ENCODE measurements at places on chromosomes 3 and 15. TPM values are rescaled to one million over a fixed set of nuclear protein-coding genes. Genes with fewer than 3 reads are reported as not detected.
A peak's percentile ranks its signal among the peaks of the same experiment; 100 is the strongest.

EFCAB12 gene
- not detected for total RNA-seq

TYRO3 gene
- 13.3 TPM for total RNA-seq

DNA sequence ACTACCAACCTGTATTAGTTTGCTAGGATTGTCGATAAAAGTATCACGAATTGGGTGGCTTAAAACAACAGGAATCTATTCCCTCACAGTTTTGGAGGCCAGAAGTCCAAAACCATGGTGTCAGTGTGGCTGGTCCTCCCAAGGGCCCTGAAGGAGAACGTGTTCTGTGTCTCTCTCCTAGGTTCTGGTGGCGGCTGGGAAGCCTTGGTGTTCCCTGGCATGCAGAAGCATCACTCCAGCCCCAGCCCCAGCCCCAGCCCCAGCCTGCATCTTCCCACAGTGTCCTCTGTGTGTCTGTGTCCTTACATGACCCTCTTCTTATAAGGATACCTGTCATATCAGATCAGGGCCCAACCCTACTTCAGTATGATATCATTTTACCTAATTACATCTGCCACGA lies 272.5 kb upstream of the LYSMD4 start:
- DNase-seq = no peak
- H3K36me3 ChIP-seq = no peaks in the 10 kb centered on the region
- H3K27ac ChIP-seq = no peak overlapping the region
- H3K4me3 ChIP-seq = no peak overlapping the region

GRCh38 chr15:55282284-55282833 lies 7.3 kb downstream of the RAB27A start:
- no peak overlapping the region for H3K4me3 ChIP-seq
- H3K27me3 ChIP-seq = no peaks in the 10 kb centered on the region
- no peak for DNase-seq
- H3K27ac ChIP-seq = peak overlapping the region; percentile 61
- peaks cover 33% of the 10 kb centered on the region for H3K4me1 ChIP-seq

FGD5 gene
- total RNA-seq = 16.2 TPM

DNA sequence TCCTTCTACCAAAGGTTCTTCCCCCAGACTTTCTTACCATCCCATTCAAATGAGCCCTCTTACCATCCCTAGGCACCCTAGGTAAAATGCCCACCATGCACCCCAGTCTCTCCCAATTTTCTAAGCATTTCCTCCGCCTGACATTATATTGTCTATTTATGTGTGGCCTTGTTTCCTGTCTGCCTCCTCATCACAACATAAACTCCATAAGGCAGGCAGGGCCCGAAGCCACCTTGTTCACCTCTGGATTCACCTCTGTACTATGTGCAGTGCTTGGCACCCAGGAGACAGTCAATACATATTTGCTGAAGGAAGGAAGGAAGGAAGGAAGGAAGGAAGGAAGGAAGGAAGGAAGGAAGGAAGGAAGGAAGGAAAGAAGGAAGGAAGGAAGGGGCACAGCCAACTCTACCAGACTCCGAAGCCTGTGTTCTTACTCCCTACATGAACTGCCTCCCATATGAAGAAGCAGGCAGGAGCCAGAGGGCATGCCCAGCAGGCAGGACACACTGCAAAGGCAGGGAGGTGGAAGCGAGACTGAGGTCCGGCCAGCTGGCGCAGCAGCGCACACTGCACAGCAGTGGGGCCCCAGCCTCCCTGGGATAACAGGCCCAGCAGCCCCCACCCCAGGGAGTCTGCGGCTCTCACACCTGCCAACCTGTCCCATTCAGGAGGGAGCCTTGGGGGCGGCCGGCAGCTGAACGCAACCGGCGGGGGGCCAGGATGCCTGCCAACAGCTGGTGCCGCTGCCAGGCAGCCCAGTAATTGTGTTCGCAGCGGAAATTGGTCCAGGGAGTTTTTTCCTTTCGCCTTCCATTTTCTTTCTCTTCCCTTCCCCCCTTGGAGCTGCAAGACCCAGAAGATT lies 106.0 kb upstream of the LINGO1 start:
- DNase-seq = no peak
- no peaks in the 10 kb centered on the region for H3K4me1 ChIP-seq
- no peaks in the 10 kb centered on the region for H3K36me3 ChIP-seq
- no peaks in the 10 kb centered on the region for H3K27me3 ChIP-seq
- H3K4me3 ChIP-seq = no peak overlapping the region

CGNL1 gene
- 38.3 TPM for total RNA-seq

GRCh38 chr3:155382396-155383042 lies 89.0 kb upstream of the STRIT1 start:
- H3K27me3 ChIP-seq = no peaks in the 10 kb centered on the region
- peaks cover 12% of the 10 kb centered on the region for H3K4me1 ChIP-seq
- H3K4me3 ChIP-seq = no peak overlapping the region

DNA sequence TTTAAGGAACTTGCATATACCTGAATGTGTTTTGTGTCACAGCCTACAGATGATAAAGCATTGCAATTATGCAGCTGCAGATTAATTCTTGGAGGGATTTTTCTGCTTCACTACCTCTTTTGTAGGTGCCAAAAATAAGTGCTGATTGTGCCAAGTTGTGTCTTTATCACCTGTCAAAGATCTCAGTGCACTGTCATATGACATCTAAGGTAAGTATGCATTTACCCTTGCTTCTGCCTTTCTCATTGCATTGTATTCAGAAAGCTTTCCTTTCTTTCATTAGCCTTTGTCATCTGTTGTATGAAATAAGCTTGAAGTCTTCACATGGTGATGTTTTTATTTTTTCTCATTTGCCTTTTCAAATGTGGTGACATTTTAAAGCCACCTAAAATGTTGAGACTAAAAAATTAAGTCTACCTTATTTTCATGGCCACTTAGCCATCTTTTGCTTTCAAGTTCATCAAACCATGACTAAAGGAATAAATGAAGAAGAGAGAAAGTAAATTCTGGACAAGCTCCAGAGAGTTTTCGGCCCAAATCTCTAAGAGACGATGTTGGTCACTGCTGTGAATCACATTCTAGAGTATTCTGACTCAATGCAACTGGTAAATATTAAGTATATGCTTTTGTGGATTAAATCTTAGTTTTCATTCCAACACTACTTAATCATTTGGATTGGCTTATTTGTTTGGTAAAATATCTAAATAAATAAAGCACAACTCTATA lies 381.8 kb upstream of the EPHA3 start:
- H3K4me1 ChIP-seq = no peaks in the 10 kb centered on the region
- H3K4me3 ChIP-seq = no peak overlapping the region
- no peak for DNase-seq
- H3K36me3 ChIP-seq = no peaks in the 10 kb centered on the region
- no peak overlapping the region for H3K27ac ChIP-seq
- H3K27me3 ChIP-seq = no peaks in the 10 kb centered on the region

ANKUB1 gene
- total RNA-seq = not detected

DNA sequence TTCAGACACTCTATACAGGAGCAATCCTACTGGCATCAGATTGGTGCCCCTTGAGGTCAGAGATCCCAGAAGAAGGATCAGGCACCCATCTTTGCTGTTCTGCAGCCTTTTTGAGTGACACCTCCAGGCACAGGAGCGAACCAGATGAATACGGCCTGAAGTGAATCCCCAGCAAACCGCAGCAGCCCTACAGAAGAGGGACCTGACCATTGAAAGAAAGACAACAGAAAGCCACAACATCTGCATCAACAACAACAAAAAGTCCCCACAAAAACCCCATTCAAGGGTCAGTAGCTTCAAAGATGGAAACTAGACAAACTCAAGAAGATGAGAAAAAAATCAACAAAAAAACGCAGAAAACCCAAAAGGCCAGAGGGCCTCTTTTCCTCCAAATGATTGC lies 130.4 kb downstream of the PPM1L start:
- no peak overlapping the region for H3K27ac ChIP-seq
- H3K4me3 ChIP-seq = no peak overlapping the region
- no peaks in the 10 kb centered on the region for H3K36me3 ChIP-seq

GRCh38 chr15:36808411-36809160 lies 229.2 kb downstream of the CDIN1 start:
- no peaks in the 10 kb centered on the region for H3K27me3 ChIP-seq
- no peak for DNase-seq
- H3K4me1 ChIP-seq = no peaks in the 10 kb centered on the region
- no peaks in the 10 kb centered on the region for H3K36me3 ChIP-seq

CAV3 gene
- total RNA-seq = not detected

C3orf85 gene
- not detected for total RNA-seq

SH3GL3 gene
- total RNA-seq = 3.9 TPM

- no peaks in the 10 kb centered on the region for H3K27me3 ChIP-seq
- H3K4me1 ChIP-seq = peaks cover 23% of the 10 kb centered on the region
- H3K27ac ChIP-seq = no peak overlapping the region
- H3K36me3 ChIP-seq = peaks cover 9% of the 10 kb centered on the region
- no peak for DNase-seq
- H3K4me3 ChIP-seq = no peak overlapping the region
Measured at GRCh38 chr3:37143821-37144220, 30.6 kb downstream of the LRRFIP2 start.

GRCh38 chr3:151581035-151581434 lies 120.2 kb upstream of the IGSF10 start:
- H3K27me3 ChIP-seq = no peaks in the 10 kb centered on the region
- no peak for DNase-seq
- H3K4me1 ChIP-seq = no peaks in the 10 kb centered on the region
- H3K27ac ChIP-seq = no peak overlapping the region
- H3K4me3 ChIP-seq = no peak overlapping the region

DNA sequence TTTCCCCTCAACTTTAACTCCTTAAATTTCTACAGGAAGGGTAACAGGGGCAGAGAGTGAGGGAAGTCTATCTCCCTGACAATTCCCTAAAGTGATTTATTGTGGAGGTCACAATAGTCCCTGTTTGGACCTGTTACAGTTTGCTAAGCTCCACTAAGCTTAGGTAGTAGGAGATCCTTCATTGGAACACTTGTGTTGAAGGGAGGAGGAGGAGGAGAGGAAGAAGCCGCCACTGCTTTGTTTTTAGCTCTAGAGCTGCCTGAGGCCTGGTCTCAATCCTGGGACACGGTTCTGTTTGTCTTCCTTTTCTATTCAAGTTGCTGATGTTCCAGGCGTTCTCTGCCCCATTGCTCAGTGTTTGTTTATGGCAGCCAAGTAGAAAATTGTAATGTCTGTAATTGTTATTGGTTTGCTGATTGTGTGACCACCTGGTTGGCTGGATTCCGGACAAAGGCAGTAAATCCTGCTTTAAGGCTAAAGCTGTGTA lies 48.4 kb downstream of the HES1 start:
- DNase-seq = no peak
- no peak overlapping the region for H3K27ac ChIP-seq
- H3K27me3 ChIP-seq = no peaks in the 10 kb centered on the region

DNA sequence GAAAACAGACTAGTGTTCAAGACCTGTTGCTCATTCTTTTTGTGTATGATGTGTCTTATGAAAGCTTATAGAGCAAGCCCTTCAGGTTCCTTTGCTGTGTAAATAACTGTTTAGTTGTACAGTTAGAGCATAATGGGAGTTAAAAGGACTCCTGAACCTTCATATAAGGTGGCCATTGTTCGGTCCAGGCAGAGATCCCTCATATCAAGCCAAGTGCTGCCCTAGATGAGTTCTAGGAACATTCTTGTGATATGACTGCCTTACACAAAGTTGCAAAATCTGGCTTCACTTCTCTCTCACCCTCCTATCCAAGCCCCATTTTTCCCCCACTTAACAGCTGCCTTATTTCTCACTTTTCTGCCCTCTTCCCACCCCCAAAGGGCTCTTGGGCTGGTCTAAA lies 26.9 kb downstream of the GYG1 start:
- no peaks in the 10 kb centered on the region for H3K36me3 ChIP-seq
- H3K4me1 ChIP-seq = peaks cover 10% of the 10 kb centered on the region
- no peak overlapping the region for H3K4me3 ChIP-seq
- H3K27me3 ChIP-seq = no peaks in the 10 kb centered on the region
- DNase-seq = no peak
- no peak overlapping the region for H3K27ac ChIP-seq

- DNase-seq = no peak
- no peaks in the 10 kb centered on the region for H3K36me3 ChIP-seq
- H3K27ac ChIP-seq = no peak overlapping the region
- H3K4me1 ChIP-seq = no peaks in the 10 kb centered on the region
Measured at GRCh38 chr15:34976743-34977142, 7.2 kb upstream of the AQR start.

DNA sequence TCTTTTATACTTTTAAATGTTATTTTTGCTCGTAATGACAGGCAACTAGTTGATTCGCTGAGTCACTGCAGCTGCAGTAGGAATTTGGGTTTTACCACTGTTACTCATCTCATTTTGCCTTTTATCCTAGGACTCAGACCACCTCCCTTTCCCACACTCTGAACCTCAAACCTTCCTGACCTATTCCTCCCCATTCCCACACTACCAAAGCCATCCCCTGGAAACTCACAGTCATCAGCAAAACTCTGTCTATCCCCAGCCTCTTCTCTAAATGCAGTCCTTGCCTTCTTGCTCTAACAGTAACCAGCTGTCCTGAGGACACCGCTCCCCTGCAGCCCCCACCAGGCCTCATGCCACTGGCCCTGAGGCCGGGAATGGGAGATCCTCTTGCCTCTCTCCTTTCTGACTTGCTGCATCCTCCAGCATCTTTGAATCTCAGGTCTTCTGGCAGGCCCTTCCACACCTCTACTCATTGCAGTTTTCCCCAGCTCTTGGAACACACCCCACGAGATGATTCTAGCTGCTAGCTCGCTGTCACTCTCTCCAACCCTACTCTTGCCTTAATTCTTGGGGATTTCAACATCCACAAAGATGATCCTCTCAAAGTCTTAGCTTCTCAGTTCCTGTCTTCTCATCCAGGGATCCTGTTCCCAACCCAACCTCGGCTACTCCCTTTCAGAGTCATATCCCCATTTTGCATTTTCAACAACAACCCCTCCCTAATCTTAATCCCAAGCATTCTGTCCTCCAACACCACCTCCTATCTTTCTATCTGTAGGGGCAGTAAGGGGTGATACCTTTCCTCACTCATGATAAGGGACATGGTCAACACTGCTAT lies 55.9 kb upstream of the C3orf80 start:
- no peak overlapping the region for H3K27ac ChIP-seq
- DNase-seq = no peak
- H3K4me1 ChIP-seq = no peaks in the 10 kb centered on the region
- H3K4me3 ChIP-seq = no peak overlapping the region
- no peaks in the 10 kb centered on the region for H3K36me3 ChIP-seq

DNA sequence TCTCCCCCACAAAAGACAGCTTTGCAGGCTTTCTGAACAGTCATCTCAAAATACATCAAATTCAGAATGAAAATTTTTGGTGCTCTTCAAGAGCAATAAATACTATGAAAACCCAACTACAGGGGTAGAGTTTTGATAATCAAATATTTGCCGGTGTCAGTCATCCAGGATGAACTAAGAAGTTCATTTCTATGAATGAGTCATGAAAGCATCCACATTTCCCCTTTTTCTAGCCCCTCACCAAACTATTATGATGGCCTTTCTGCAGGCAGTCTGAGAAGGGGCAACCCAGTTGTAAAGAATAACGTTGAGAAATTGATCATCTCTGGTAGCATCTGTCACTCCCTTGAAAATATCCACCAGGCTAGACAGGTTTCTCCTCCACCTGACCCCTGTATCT lies 3.1 kb upstream of the LPCAT4 start:
- no peak overlapping the region for H3K4me3 ChIP-seq
- DNase-seq = no peak
- no peaks in the 10 kb centered on the region for H3K36me3 ChIP-seq
- peaks cover 25% of the 10 kb centered on the region for H3K4me1 ChIP-seq
